WTC11 (cell line): ENCODE measurements at places on chromosomes 7 and 10.

- no peak overlapping the region for H3K4me3 ChIP-seq
- H3K27me3 ChIP-seq, result no peaks in the 10 kb centered on the region
- H3K4me1 ChIP-seq, result peaks cover 9% of the 10 kb centered on the region
- peaks cover 13% of the 10 kb centered on the region for H3K36me3 ChIP-seq
These were observed 326.5 kb upstream of the SEMA3C start for GRCh38 chr7:81245353-81245752.

GRCh38 chr10:117684672-117685211 is 142.2 kb downstream of the EMX2 start:
- no peaks in the 10 kb centered on the region for H3K36me3 ChIP-seq
- no peaks in the 10 kb centered on the region; the same call in 1 of the 2 replicates for H3K27me3 ChIP-seq
- no peak overlapping the region for H3K27ac ChIP-seq
- peak; percentile 29 for DNase-seq

DNA sequence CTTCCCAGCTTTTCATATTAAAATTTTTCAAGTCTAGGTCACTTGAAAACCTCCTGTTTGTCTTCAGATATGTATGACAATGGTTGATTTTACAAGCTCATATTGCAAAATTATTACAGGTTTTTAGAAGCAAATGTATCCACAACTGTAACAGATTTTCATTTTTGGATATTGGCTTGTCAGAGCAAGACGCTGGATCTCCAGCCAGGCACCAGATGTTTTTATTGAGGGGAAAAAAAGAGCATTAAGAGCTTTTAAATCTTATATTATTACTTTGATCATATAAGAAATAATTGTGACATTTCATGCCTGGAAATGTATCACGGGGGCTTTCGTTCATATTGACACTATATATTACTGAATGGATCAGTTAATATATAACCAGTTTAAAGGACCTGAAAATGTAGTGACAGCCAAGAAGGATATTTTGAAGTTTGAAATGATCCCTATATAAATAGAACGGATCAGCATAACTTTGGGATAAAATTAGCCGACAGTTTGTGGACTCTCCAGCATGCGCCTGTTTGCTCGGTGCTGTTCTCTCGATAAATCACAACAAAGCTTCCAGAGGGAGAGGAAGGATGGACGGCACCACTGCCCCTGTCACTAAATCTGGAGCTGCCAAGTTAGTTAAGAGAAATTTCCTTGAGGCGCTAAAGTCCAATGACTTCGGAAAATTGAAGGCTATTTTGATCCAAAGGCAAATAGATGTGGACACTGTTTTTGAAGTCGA is at the start of gene ASB4:
TSS of gene ASB4 (plus strand) at position 553 of the 733 bp plus-strand sequence. CDS start at position 582, 29 bp downstream.
- 0 out of 2 replicates have a peak, but pooled peaks cover 6% of the 10 kb centered on the region for H3K36me3 ChIP-seq
- H3K27me3 ChIP-seq, result no peaks in the 10 kb centered on the region
- H3K27ac ChIP-seq, result no peak within 1 kb of the TSS

DNA sequence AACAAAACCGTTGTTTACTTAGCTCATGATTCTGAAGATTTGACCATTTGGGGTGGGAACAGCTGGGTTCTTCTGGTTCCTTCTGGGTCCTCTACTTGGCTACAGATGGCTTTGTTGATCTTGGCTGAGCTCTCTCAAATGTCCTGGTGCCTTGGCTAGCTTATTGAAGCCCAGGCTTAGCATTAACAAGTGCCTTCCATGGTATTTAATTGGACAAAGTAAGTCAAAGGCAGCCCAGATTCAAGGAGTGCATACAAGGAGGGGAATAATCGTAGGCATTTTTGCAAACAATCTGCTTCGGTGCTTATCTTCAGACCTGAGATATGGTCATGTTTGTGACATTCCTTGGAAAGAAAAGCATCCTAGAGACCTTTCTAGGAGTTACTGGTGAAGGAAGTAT is 81.4 kb downstream of the ADCYAP1R1 start:
- H3K36me3 ChIP-seq, result no peaks in the 10 kb centered on the region
- H3K27me3 ChIP-seq, result peaks cover 7% of the 10 kb centered on the region
- peaks cover 5% of the 10 kb centered on the region for H3K4me1 ChIP-seq
- DNase-seq, result no peak

DNA sequence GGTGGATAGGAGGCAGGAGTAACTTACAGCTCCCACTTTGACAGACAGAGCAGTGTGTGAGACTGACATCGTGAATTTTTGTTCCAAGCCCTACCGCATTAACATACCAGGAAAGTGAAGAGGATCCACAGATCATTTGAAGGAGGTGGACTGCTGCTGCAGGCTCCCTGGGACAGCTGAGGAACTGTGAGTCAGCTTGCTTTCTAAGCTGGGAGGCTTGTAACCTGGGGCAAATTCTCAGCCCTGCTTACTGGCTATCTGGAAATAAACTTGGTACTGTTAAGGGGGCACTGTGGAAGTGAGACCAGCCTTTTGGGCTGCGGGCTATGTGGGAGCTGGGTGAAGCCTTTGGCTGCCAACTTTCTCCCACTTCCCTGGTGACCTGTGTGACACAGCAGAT is 1202.5 kb downstream of the DNAJB9 start:
- peaks cover 3% of the 10 kb centered on the region for H3K36me3 ChIP-seq
- no peaks in the 10 kb centered on the region for H3K4me1 ChIP-seq
- DNase-seq, result no peak
- H3K4me3 ChIP-seq, result no peak overlapping the region
- H3K27ac ChIP-seq, result no peak overlapping the region
- H3K27me3 ChIP-seq, result no peaks in the 10 kb centered on the region
